Glomerular endothelial cell (primary cell): ENCODE measurements at places on chromosomes 16 and 17. TPM values are rescaled to one million over a fixed set of nuclear protein-coding genes. Genes with fewer than 3 reads are reported as not detected.
A peak's percentile ranks its signal among the peaks of the same experiment; 100 is the strongest.

The TBX21 gene
- not detected in 2 replicates for total RNA-seq

DNA sequence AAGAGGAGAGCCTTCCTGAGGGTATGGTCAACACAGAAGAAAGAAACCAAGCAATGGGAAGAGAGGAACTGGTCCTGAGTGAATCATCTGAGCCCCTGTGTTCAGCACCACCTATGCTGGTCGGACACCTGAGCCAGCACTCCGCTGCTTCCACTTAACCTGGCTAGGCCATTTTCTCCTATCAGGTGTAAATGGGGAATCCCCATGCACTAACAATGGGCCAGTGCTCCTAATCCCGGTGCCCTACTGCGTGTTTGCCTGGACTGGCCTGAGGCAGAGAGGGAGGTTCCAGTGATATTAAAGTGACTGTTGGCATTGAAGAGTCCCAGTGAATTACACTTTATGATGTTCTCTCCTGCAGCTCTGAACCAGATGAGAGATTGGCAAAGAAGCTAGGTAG lies 34.4 kb upstream of the XYLT2 start:
- DNase-seq, result no peak

DNA sequence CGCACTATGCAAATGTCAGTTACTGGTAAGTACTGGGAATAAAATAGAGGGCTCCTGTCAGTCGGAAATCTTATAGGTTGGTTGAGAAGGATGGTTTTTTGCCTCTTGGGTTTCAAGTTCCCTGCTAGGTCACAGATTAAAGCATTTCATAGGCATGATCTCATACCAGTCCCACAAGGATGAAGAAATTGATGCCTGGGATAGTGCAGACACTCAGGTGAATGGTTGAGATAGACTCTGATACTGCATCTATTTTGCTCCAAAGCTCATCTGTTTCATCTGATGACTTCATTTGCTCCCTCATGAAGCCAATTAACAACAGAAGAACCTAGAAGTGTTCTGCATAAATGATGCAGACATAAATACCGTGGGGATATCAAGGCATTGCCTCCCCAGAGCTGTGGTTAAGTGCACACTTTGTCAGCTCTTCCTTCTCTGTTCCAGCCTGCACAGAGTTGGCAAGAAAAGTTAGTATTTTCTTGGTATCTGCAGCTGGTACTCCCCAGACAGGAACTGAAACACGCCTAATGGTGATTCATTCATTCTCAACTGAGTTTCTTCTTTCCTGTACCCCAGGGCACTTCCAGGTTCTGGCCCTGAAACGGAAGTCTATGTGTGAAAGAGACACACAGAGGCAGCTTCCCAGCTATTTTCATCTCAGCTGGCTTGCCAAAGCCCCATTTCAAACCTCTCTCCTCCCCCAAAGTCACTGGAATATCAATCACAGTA lies 418.3 kb upstream of the SALL1 start:
- peak; percentile 37 for DNase-seq

The LPCAT2 gene
- total RNA-seq, result 15.6 and 28.5 TPM in 2 replicates

- DNase-seq, result no peak
Measured at GRCh38 chr17:43363181-43363925, 35.4 kb upstream of the ARL4D start.

DNA sequence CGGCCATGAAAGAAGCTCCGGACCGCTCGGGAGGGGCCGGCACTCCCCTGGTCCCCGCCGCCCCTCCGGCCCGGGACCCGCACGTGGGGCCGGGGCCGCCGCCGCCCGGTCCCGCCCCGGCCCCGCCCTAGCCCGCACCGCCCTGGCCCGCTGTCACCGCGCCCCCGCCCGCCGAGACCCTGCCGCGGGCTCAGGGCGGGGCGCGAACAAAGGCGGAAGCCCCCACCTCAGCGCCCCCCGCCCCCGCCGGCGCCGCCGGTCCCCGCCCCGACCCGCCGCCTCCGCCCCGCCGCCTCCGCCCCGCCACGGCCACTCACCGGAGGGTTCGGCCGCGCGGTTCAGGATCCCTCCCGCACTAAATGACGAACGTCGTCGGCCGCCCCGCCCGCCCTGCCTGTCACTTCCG lies at the start of gene ARHGDIA:
ARHGDIA (minus strand) TSS at position 357 of the 406 bp plus-strand sequence. CDS start 1,407 bp downstream, outside the sequence.
- no peak for DNase-seq

GRCh38 chr16:23334457-23334853 lies 32.4 kb downstream of the SCNN1B start:
- DNase-seq, result no peak

- no peak for DNase-seq
Measured at GRCh38 chr17:9421525-9421924, 154.1 kb downstream of the STX8 start.

GRCh38 chr16:85846461-85846860 lies 47.0 kb downstream of the COX4I1 start:
- no peak for DNase-seq

The EPN2 gene
- total RNA-seq, result 29.2 and 53.4 TPM in 2 replicates

DNA sequence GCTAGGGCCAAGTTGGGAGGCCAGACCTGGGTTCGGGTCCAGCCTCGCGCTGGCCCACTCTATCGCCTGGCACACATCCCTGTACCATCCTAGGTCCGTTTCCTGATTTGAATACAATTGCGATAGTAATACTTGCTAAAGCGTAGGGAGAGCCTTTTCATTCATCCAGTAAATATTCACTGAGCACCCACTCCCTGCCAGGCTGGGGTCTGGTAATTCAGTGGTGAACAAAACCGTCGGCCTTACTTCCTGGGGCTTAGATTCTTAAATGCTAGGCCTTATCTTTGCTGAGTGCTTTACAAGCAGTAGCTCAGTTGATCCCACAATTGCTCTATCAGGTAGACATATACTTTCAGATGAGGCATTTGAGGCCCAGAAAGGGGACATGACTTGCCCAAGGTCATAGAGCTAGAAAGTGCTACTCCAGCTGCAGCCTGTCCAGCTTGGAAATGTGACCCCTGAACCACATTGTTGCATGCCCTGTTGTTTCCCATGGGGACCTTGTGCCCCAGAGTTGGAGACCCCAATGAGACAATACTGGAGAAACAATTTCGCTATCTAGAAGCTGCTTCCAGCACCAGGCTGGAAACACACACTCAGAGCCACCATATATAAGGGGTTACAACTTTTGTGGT lies 691 bp downstream of the USB1 start:
- no peak for DNase-seq

DNA sequence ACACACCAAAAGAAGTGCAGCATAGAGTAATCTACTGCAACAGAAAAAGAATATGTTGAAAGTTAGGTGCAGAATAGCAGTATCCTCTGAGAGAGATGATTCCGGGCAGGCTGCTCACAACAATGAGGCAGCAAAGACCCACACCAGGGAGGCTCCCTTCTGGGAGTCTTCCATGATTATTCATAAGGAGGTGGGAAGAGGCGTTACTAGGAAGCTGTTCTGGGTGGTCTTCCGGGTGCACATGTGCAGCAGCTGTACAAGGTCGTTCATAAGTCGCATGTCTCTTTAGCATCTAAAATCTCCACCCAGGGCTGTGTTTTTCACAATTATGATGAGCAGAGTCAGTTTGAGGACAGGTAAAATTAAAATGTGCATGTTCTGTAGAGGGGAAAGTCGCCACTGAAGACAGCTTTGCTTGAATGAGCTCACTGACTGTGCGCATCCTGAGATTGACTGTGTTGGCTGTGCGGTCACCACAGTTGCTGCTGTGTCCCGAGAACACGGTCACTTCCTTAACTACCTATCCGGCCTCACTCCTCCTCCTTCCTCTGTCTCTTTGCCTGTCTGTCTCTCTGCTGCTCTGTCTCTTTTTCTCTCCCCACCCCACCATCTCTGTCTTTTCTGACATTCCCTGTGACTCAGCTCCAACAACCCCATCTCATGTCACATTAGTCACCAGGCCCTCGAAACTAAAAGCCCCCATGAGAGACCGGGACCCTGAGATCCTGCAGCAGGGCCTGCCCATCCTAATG lies 125.5 kb upstream of the HSBP1 start:
- DNase-seq, result no peak

DNA sequence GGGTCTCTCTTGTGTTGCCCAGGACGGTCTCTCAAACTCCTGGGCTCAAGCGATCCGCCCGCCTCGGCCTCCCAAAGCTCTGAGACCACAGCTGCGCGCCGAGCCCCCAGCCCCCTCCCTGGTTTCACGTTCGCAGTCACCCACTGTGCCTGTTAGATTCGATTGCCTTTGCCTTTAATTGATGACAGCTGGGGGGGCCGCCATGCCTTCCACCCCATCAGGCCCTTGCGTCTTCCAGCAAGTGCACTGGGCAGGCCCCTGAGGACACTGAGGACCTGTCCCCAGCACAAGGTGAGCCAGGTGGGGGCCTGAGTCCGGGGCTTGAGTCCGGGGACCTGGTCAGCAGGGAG lies 3.3 kb downstream of the IGFALS start:
- DNase-seq, result no peak

GRCh38 chr16:57092786-57093411 lies 516 bp downstream of the CPNE2 start:
- no peak for DNase-seq

DNA sequence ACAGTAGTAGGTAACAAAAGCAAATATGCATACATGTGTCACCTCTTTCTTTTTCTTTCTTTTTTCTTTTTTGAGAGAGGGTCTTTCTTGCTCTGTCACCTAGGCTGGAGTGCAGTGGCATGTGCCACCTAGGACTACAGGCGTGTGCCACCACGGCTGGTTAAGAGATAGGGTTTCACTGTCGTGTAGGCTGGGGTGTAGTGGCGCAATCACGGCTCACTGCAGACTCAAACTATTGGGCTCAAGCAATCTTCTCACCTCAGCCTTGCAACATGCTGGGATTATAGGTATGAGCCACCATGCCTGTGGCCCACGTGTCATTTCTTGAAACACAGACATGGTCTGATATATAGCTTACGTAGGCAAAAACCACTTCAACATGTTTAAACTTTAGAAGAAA lies 397.7 kb upstream of the PMFBP1 start:
- no peak for DNase-seq

GRCh38 chr16:82954224-82954929 lies 327.6 kb downstream of the CDH13 start:
- no peak for DNase-seq

- DNase-seq, result no peak
Measured at GRCh38 chr17:12098568-12098967, 77.9 kb downstream of the MAP2K4 start.

The TMIGD1 gene
- not detected in 2 replicates for total RNA-seq

- DNase-seq, result no peak
Measured at GRCh38 chr16:86045591-86045971, 146.6 kb downstream of the IRF8 start.

DNA sequence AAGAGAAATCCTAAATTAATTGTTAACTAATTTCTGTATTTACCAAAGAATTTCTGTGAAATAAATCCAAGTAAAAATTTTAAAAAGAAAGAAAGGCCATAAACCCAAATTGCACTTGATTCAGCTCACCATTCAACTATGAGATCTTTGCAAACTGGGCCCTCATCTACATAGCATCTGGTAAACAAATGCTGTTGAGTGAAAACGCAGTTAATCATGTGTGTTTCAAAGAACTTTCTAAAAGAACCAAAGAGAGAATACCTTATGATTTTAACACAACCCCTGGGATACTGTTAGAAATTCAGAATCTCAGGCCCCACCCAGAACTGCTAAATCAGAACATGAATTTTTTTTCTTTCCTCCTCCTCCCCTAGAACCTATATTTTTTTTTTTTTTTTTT lies 16.6 kb downstream of the CRLF3 start:
- DNase-seq, result no peak

- DNase-seq, result no peak
Measured at GRCh38 chr17:35607239-35607847, 20.2 kb downstream of the AP2B1 start.

The HOXB6 gene
- 48.2 and 51.0 TPM in 2 replicates for total RNA-seq

The SLC5A11 gene
- 0.29 TPM in 1 of 2 replicates, not detected in the other for total RNA-seq

DNA sequence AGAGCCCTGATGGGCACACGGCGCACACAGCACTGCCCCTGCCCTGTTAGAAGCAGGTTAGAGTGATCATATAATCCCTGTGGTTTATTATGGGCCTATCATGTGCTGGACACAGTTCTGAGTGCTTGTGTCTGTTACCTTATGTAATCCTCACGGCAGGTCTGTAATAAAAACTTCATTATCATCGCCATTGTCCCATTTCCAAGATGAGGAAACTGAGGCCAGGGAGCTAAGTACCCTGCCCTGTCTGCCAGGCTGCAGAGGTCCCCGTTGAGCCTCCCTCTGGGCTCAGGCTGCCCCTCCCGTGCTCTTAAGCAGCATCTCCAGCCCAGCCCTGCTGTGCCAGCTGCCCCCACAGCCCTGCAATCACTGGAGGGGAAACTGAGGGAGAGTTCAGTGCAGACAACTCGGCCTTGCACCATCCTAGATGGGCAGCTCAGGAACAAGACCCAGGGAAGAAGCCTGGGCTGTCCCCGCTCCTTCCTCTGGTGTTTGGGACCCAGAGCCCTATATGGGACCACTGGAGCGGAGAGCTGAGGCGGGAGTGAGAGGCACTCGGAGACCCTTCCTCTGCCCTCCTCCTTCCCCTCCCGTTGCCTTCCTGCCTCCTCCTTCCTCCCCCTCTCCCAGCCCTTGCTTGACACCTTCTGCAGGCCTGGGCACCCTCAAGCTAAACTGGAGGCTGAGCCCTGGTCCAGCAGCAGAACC lies 42.0 kb downstream of the WNT3 start:
- DNase-seq, result no peak

DNA sequence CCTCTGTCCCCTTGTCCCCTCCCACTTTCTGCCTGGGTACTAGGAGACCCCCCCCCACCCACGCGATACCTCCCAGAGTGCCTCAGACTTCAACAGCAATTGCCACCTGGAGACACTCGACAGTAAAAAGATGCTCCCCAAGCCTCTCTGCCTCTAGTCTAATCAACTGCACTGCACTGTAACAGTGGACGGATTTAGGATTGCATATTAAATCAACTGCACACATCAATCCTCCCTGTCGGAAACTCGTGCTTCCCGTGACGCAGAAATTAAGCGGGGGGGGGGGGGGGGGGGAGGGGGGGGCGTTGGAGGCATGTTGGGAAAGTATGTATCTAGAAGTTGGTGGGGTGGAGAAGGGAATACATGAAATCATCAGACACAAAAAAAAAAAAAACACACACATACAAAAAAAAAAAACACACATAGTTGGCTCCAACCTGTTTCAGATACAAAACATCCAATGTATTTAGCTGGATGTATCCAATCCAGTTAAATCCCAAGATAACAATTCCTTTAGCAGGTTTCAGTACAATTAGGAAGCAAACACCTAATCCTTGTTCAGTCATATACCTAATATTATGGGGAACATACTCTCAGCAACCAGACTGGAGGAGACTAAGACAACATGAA lies 29.7 kb downstream of the FAM222B start:
- peak; percentile 47 for DNase-seq

DNA sequence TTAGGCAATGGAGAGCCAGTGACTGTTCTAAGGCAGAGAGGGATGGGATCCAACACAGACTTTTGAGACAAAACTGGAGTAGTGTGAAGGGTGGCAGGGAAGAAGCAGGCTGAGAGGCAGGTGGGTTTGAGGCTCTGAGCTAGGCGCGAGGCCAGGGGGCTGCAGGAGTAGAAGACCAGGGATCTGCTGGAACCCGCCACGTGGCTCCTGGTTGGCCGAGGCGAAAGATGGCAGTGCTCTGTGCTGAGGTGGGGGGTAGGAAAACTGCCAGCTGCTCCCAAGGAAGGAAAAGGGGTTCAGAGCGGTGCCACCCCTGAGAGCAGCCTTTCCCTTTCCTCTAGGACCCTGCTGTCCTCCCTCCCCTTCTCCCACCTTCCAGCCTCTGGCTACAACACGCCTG lies 5.6 kb downstream of the CD300LG start:
- no peak for DNase-seq

- no peak for DNase-seq
Measured at GRCh38 chr16:84277244-84277823, 17.3 kb upstream of the WFDC1 start.

GRCh38 chr16:9008601-9009260 lies 45.0 kb upstream of the USP7 start:
- no peak for DNase-seq

The MYL4 gene
- total RNA-seq, result 1.1 and 1.8 TPM in 2 replicates

The DNASE1L2 gene
- 0.10 and 0.82 TPM in 2 replicates for total RNA-seq

- DNase-seq, result no peak
Measured at GRCh38 chr16:87006789-87007745, 310.1 kb downstream of the C16orf95 start.

The USP10 gene
- total RNA-seq, result 52.6 and 70.8 TPM in 2 replicates
